ENCODE measurements at places on chromosomes 12 and 14.

GRCh38 chr14:26833621-26834176, 235.9 kb upstream of the NOVA1 start:
- DNase-seq: no peak

DNA sequence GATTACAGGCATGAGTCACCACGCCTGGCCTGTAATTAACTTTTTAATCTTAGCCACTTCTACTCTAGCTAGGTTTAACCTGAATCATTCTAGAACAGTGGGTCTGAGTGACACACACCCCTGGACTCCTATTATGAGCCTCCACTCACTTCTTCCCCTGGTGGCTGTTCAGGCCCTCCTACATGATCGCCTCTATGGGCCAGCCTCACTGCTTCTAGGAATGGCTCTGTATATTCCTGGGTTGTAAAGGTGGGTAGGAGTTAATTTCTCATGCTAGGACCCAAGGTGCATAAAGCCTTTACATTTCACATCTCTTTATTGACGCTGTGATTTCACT, 8.0 kb upstream of the RNU6-8 start:
- no peak for DNase-seq

GRCh38 chr12:28086521-28087155, 103.6 kb upstream of the CCDC91 start:
- no peak for DNase-seq

- DNase-seq: no peak
These were observed 12.1 kb downstream of the INF2 start for GRCh38 chr14:104701383-104702076.

GRCh38 chr14:100780246-100780645, 45.7 kb upstream of the MEG3 start:
- DNase-seq: no peak

Measured in NCI-H1048 (cell line).